NCI-H1417 (cell line): ENCODE measurements at places on chromosomes 4 and X.

- DNase-seq, result no peak
Measured at GRCh38 chrX:29496636-29497180, 718.7 kb upstream of the MAGEB2 start.

DNA sequence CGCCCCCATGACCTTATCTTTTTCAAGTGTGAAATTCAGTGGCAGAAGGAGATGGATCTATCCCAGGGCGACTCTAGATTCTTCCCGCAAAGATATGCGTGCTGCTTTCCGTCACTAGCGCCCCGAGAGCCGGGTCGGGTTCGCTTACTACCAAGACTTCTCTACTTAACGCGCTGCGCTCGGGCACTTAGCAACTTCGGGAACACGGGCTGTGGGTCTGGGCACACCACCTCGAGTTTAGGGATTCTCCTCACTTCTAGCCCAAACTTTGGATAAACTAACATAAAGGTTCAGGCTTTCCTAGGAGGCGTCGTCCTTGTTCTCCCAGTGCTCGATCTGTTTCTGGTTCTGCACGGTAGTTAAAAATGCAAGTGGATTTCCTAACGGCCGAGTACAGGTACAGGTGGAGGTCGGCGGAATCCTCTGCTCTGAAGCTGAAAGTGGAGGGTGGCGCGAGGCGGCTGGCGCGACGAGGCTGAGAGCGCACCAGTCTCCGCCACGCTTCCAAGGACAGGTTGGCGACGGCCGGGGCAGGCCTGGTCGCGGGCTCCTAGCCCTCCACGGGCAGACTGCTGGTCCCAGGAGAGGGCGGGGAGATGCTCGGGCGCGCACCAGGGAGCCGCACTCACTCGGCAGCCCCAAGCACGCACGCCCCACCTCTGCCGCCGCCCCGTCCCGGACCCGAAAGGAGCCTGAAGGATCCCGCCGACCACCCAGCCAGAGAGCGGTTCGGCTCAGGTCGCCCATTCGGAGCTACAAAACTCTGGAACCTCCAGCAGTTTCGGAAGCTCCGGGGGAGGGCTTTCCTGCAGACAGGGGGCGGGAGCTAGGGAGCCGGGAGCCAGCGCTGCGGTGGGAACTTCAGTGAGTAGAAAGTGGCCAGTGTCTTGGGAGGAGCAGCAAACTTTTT is 100.8 kb upstream of the TENM3 start:
- DNase-seq, result no peak

- peak; percentile 75 for DNase-seq
Measured at GRCh38 chr4:77152421-77152820, 4.6 kb upstream of the CCNG2 start.

- DNase-seq, result no peak
Measured at GRCh38 chr4:54517781-54518444, 139.8 kb upstream of the KIT start.

DNA sequence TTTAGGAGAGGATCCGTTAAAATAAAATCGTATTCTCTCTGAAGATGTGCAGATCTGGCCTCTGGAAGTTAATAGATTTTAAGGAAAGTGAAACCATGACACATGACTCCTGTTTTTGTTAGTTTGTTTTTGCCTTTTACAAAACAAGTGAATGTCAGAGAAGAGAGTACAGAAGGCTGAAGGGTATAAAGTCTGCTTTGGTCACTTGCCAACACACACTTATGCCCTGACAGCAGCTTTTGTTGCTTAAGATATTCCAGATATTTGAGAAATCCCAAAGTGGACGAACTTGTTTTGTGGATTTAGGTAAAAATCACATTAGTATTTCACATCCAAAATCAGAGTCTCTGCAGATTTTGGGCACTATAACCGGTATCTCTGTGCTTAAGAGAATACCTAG is 192.4 kb upstream of the RASGEF1B start:
- no peak for DNase-seq

- no peak for DNase-seq
Measured at GRCh38 chr4:91076147-91076546, 949.0 kb downstream of the CCSER1 start.

GRCh38 chr4:3707423-3708102 is 58.6 kb upstream of the ADRA2C start:
- no peak for DNase-seq

- DNase-seq, result no peak
Measured at GRCh38 chrX:40406330-40406859, 174.4 kb upstream of the ATP6AP2 start.

- no peak for DNase-seq
Measured at GRCh38 chrX:119189595-119189994, 46.5 kb upstream of the PGRMC1 start.

DNA sequence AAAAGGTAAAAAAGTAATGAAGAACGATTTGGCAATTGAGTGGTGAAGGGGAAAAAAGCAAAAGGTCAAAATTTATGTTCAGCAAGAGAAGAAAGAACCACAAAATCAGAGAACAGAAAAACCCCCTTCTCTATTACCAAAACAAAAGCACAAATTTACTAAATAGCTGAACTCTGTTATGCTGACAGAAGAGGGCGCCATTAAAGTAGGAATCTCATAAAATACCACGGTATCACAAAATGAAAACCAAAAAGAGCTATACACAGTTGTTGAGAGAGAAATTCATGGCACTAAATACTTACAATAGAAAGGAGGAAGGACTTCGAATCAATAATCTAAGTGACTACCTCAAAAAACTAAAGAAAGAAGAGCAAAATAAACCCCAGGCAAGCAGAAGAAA is 69.6 kb upstream of the CXorf66 start:
- peak; percentile 6 for DNase-seq

DNA sequence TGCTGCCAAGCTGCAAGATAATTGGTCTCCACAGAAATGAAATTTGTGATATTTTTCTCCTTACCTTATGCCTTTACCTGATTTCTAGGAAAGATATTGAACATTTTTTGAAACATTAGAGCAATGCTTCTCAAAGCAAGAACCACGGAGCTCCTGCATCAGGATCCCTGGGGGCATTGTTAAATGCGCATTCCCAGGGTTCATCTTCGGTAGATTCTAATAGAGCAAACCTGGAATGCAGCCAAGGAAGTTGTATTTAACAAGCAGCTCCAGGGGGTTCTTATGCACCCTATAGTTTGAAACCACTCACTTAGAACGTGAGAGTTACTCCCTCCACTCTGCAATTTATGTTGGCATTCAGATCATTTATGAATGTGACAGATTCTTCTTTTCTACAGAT is 126.2 kb downstream of the SLC39A8 start:
- DNase-seq, result peak; percentile 26

GRCh38 chr4:18052158-18052557 is 30.6 kb upstream of the LCORL start:
- DNase-seq, result no peak

GRCh38 chr4:139020384-139020783 is 4.8 kb downstream of the NOCT start:
- DNase-seq, result no peak
